T-helper 1 cell (primary cell): ENCODE measurements at places on chromosomes 6 and 20.

- no peak for DNase-seq
Measured at GRCh38 chr6:101907356-101908217, 514.1 kb downstream of the GRIK2 start.

GRCh38 chr20:63692436-63693082, 3.9 kb upstream of the TNFRSF6B start:
- DNase-seq, result no peak

- DNase-seq, result no peak
Measured at GRCh38 chr20:54228841-54229240, 21.0 kb downstream of the PFDN4 start.

- DNase-seq, result no peak
Measured at GRCh38 chr6:123780021-123780420, 23.6 kb upstream of the NKAIN2 start.

GRCh38 chr6:133641104-133641503, 247.8 kb upstream of the TCF21 start:
- DNase-seq, result no peak

GRCh38 chr6:148972481-148972880, 225.7 kb downstream of the UST start:
- peak; percentile 32 for DNase-seq

GRCh38 chr6:34476447-34476846, 10.6 kb downstream of the PACSIN1 start:
- DNase-seq, result no peak

GRCh38 chr6:169472786-169473416, 219.3 kb upstream of the THBS2 start:
- no peak for DNase-seq

DNA sequence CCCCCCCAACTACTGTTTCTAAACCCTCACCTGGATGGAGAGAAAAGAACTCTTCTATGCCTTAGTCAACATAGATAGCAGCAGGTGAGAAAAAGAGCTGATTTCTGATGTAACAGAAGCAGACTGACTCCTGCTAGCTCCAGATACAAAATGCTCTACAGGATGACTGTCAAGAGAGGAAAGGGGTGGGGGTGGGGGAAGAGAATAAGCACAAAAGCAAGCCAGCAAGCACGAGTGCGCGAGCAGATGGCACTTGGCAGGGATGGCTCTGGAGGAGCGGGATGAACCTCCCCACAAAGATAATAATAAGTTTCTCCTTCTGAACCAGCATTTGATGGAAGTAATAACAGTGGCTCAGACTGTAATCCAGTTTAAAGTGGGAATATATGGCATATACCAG, 45.6 kb upstream of the SPDEF start:
- DNase-seq, result no peak

GRCh38 chr20:50758469-50758868, 27.1 kb downstream of the PARD6B start:
- DNase-seq, result no peak

DNA sequence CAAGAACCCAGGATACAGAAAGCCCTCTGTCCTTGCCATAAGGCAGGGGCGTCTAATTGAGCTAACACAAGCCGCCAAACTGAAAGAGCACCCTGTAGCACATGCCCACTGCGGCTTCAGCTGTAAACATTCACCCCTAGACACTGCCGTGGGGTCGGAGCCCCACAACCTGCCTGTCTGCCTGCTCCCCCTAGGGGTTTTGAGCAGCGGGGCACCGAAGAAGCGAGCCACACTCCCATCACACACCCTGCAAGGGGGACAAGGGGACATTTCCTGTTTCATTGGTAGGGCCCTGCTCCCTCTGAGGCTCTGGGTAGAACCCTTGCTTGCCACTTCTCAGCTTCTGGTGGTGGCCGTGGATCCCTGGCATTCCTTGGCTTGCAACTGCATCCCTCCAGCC, 45.2 kb upstream of the BCLAF1 start:
- DNase-seq, result no peak

DNA sequence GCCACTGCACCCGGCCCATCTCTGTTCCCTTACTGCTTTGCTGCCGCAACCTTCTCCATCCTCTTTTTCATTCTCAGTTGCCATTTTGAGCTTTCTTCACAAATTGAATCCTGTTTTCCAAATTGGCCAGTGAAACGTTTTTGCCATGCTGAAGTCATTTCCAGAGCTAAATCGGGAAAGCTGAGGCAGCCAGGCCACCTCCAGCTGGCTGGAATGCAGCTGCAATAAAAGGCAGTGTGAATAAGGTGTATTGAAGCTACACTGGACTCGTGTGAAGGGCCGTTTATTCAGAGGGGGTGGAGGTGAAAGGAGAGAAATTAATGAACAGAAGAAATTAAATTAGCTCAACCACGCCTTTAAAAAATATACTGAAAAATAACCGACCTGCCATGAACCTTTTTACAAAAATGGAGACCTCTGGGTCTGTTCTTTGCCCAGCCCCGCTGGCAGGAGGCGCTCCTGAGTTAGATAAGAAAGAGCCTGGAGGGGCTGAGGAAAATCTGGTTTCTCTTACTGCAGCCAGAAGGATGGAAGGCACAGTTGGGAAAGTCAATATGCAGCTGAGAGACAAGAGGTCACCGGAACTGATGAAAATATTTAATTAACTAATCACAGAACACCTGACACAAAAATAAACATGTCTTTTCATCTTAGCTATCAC, 283.9 kb downstream of the FOXC1 start:
- no peak for DNase-seq

DNA sequence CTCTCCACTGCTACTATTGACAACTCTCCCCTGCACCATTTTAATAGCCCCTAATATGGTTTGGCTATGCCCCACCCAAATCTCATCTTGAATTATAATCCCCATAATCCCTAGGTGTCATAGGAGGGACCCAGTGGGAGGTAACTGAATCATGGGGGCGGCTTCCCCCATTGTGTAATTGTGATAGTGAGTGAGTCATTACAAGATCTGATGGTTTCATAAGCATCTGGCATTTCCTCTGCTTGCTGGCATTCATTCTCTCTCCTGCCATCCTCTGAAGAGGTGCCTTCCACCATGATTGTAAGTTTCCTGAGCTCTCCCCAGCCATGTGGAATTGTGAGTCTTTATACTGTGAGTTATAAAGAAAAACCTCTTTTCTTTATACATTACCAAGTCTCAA, 74.1 kb upstream of the TCF21 start:
- DNase-seq, result no peak

- no peak for DNase-seq
Measured at GRCh38 chr6:132714160-132714559, 305 bp upstream of the VNN1 start.

DNA sequence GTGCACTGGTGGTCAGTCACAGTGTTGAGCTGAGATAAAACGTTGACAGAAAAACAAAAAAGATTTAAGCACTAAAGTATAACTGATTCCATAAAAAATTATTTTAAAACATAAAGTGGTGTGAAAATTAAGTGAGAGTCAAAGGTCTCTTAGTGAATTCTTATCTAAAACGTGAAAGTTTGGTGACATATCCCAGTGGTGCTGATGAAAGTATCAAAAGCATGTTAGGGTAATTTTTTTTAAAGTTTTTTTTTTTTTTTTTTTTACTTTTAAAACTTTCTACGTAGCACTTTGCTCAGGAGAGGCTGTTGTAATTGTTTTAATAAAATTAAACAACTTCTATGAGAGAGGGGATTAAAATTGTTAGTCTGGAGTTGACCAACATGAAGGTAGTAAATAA, 65.6 kb upstream of the TMEM30A start:
- no peak for DNase-seq

- DNase-seq, result no peak
Measured at GRCh38 chr20:14208956-14209355, 128.5 kb downstream of the FLRT3 start.

GRCh38 chr20:46784436-46785127, 75.1 kb downstream of the SLC2A10 start:
- no peak for DNase-seq

GRCh38 chr6:12420626-12421025, 130.5 kb downstream of the EDN1 start:
- no peak for DNase-seq

GRCh38 chr6:139172567-139172966, 37.7 kb downstream of the HECA start:
- DNase-seq, result no peak

DNA sequence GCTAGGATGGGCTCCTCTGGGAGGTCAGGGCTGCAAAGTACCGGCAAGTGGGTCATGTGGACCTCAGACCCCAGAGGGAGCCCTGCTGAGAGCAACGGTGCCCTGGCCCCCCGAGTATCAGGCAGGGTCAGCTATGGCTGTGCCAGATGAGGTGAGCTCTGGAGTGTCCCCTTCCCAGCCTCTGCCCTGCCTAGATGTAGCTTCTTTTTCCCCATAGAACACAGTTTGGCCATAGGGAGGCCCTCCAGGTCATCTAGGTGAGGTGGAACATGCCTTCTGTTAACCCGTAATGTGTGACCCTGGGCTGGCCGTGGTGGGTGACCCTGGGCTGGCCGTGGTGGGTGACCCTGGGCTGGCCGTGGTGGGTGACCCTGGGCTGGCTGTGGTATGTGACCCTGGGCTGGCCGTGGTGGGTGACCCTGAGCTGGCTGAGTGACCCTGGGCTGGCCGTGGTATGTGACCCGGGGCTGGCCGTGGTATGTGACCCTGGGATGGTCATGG, 21.2 kb upstream of the PCMTD2 start:
- DNase-seq, result no peak

DNA sequence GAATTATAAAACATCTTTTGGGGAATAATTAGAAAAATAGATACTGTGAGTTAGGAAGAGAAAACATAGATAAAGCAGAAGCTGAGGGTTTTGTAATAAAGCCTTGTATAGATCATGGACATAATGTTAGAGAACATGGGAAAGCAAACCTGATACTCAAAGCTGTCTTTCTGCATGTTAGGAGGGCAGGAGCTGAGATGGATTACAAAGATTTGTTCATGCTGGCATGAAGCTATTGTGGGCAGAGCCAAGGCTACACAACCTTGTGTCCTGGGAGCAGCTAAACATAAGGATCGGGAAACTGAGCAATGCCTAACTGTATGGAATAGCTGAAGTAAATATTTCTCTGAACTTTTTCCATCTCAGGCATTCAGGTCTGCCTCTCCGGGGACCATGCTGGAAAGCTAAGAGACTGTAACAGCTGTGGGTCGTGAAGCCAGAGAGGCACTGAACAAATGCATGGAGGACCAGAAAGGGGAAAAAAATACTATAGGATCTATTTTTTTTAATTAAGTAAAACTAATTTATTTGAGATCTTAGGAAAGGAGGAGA, 28.2 kb upstream of the CNKSR3 start:
- no peak for DNase-seq

GRCh38 chr20:19291024-19291817, 78.8 kb downstream of the SLC24A3 start:
- no peak for DNase-seq

DNA sequence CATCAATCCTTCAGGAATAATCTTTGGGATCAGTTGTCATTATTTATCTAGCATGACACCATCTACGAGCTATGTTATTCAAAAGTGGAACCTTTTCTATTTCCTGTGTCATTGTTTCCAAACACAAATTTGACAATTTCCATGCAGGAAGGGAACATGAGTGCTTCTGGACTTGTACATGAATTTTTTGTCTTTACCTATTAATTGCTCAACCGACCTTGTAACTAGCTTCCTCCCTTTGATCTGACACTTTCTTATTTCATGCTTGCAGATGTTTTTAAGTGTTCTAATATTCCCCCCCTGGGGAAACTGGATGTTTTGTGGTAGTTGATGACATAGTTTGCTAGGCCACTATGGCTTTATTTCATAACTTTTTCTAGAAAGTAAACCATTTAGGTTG, 139.4 kb downstream of the BMP2 start:
- DNase-seq, result no peak

DNA sequence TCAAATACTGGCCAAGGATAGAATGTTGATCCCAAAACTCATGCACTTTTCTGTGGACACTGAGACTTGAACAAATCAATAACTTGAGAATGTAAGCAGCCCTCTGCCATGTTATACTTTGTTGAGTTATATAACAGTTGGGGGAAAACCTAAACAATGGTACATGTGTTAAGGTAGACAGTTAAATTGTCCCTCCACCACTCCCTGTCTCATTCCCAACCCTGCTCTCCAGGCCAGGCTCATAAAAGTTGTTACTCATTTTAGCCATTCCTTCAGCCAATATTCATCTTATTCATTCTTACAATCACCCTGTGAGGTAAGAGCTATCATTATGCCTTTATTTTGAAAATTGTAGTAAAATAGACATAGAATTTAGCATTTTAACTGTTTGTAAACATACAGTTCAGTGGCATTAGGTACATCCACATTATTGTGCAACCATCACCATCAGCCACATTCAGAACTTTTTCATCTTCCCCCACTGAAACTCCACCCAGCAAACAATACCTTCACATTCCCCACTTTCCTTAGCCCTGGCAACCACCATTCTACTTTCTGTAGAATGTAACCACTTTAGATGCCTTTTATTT, 38.2 kb upstream of the IER3 start:
- DNase-seq, result no peak

GRCh38 chr6:156826290-156826955, 49.2 kb downstream of the ARID1B start:
- DNase-seq, result no peak
